T-helper 9 cell (primary cell): ENCODE measurements at places on chromosomes 5 and 9.

GRCh38 chr5:24649531-24649930, 4.8 kb upstream of the CDH10 start:
- no peak for DNase-seq

- no peak for DNase-seq
Observed at GRCh38 chr9:114425126-114425525, 37.3 kb upstream of the AKNA start.

- no peak for DNase-seq
Observed at GRCh38 chr9:90822866-90823265, 21.2 kb downstream of the SYK start.

DNA sequence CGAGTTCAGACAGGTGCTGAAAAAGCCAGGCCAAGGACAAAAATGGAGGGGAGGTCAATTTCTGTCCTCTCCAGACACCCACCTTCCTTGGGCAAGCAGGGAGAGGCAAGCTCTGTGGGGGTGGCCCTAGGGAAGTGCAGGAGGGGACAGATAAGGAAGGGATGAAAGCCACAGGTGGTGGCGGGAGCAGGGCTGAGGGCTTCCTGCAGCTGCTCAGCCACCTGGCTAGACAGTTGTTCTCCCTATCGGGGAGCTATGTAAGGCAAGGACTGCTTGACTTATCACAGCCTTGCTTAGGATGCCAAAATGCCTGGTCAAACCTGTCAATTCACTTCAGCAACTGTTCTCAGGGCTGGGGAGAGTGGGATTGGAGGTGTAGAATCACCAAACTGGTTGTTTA, 266.1 kb downstream of the ZSWIM6 start:
- DNase-seq, result no peak

- no peak for DNase-seq
Observed at GRCh38 chr5:135032999-135033861, 798 bp downstream of the PITX1 start.

- no peak for DNase-seq
Observed at GRCh38 chr9:135791431-135792267, 89.7 kb downstream of the KCNT1 start.

DNA sequence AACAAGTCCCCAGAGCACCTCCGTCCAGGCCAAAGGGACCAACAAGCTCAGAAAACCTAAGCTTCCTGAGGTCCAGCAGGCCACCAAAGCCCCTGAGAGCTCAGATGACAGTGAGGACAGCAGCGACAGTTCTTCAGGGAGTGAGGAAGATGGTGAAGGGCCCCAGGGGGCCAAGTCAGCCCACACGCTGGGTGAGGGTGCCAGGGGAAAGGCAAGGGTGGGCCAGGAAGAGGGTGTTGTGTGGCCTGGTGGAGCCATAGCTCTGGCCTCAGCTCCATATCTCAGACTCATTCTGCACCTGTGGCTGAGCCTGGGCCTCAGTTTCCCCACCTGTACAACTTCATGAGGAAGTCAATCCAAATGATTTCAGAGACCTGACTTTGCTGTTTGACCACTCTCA, 20.7 kb downstream of the CD74 start:
- DNase-seq, result no peak

DNA sequence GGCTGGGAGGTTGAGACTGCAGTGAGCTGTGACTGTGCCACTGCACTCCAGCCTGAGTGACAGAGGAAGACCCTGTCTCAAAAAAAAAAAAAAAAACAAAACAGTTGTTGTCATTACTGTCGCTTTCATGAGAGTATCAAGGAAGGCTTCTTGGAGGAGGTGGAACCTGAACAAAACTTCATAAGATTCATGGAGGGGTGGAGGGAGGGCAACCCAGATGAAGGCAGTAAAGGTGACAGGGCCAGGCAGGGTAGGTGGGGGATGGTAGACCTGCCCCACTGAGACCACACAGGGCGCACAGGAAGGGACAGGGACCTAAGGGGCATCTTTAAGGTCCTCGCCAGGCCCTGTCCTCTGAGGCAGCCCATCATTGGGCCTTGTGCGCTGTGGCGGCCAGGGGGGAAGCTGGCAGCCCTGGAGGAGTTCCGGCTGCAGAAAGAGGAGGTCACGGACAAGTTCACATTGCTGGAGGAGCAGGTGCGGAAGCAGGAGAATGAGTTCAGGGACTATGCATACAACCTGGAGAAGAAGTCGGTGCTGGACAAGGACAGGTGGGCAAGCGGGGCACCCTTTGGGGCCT, 3.5 kb downstream of the CFAP157 start:
- DNase-seq, result no peak

GRCh38 chr5:139137697-139138096, 60.5 kb downstream of the SIL1 start:
- no peak for DNase-seq
